ENCODE measurements at places on chromosomes 13 and 19.

DNA sequence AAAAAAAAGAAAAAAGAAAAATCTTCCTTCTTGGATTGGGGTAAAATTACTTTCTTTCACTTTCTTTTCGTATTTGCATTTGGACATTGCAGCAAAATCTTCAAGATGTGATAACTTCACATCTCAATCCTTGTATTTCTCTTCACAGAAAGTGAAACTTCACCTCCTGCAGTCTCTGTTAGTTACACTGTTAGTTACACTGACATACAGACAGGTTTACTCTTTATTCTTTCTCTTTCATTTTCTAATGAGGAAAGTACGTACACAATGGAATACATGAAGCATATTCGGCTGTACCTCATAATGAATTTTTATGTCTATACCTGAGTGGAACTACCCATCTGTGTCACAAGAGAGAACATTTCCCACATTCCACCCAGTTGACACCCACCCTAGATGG is 459.1 kb upstream of the GPC6 start:
- DNase-seq = no peak

DNA sequence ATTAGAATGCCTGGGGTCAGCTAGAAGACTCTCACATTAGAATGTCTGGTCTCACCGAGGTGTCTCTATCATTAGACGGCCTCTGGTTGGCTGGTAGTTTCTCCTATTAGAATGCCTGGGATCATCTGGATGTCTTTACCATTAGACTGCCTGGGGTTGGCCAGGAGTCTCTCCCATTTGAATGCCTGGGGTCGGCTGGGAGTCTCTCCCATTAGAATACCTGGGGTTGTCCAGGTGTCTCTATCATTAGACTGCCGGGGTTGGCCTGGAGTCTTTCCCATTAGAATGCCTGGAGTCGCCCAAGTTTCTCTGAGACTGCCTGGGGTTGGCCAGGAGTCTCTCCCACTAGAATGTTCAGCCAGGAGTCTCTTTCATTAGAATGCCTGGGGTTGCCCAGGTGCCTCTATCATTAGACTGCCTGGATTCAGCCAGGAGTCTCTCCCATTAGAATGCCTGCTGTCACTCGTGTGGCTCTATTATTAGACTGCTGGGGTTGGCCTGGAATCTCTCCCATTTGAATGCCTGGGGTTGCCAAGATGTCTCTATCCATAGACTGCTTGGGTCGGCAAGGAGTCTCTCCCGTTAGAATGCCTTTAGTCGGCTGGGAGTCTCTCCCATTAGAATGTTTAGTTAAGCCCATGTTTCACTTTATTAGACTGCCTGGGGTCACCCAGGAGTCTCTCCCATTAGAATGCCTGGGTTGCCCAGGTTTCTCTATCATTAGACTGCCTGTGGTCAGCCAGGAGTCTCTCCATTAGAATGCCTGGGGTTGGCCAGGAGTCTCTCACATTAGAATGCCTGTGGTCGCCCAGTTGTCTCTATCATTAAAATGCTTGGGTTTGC is 1467.8 kb downstream of the UQCRFS1 start:
- DNase-seq = no peak

GRCh38 chr19:33291623-33292534 is 10.5 kb downstream of the CEBPA start:
- DNase-seq = no peak

DNA sequence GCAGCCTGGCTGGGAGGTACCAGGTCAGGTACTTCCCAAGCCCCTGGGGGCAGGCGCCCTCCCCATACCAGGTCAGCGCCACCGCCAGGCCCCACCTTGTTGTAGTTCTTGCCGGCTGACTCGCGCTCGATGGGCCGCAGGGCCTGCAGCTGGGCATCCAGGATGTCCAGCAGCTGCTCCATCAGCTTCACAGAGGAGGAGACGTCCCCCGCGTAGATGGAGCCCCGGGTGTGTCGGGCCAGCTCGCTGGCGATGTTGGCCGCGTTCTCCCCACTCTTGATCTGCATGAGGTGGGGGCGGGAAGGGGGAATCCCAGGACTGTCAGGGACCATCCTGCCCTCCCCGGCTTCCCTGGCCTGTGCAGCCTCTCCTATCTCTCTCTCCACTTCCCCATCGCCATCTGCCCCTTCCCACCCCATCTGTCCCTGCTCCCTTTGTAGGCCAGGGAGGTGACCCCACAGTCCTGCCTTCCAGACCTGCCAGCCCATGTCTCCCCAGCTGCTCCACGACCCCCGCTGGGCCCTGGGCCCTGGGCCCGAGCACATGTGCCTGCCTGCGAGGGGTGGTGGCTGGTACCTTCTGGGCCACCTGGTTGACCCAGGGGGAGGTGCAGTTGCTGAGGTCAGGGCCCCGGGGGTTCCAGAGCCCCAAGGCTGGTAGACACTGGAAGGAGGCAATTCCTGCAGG is 23.8 kb upstream of the ASF1B start:
- DNase-seq = no peak

DNA sequence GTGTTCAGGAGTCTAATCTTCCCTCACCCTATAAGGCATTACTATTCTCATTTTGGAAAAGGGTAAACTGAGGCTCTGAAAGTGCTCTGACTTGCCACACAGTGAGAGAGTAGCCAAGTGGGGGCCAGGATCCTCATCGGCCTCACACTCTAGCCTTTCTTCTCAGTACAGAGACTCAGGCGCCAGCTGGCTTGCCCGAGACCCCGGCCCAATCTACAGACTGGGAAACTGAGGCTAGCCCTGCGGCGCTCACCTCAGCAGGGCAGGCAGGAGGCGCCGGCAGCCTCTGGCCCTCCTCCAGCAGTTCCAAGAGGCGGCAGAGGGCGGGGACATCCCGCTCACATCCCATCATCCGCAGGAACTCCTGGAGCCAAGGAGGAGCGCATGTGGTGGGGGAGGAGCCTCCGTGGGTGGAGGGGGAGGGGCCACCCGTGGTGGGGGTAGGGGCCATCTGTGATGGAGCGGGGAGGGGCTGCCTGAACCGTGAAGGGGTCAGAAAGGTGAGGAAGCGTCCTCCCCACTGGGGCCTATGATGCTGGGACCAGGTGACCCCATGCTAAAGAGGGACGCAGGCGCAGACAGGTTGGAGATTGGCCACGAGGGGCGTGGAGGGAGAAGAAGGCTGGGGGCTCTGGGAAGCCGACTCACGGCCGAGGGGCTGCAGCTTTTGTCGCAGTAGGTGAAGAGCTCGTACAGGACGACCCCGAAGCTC is 8.7 kb upstream of the INSL3 start:
- DNase-seq = peak; percentile 47

DNA sequence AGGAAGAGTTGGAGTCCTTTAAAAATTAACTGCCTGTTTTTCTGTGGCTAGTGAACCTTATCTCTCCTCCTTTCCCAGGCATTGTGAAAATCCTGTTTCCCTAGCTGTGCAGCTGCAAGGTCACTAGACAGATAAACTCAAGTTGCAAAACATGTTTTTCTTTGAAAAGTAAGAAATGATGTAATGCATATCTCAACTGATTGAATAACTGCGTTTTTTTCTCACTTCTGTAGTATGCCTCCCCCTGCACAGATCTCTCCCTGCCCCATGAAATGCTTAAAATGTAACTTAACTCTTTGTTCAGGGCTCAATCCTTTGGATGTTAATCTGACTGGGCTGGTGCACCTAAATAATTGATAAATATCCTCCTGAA is 27.7 kb upstream of the CYSLTR2 start:
- peak; percentile 87 for DNase-seq

GRCh38 chr13:52751196-52751595 is 11.6 kb upstream of the CNMD start:
- no peak for DNase-seq

- no peak for DNase-seq
Measured at GRCh38 chr13:23599083-23599925, 29.1 kb downstream of the TNFRSF19 start.

DNA sequence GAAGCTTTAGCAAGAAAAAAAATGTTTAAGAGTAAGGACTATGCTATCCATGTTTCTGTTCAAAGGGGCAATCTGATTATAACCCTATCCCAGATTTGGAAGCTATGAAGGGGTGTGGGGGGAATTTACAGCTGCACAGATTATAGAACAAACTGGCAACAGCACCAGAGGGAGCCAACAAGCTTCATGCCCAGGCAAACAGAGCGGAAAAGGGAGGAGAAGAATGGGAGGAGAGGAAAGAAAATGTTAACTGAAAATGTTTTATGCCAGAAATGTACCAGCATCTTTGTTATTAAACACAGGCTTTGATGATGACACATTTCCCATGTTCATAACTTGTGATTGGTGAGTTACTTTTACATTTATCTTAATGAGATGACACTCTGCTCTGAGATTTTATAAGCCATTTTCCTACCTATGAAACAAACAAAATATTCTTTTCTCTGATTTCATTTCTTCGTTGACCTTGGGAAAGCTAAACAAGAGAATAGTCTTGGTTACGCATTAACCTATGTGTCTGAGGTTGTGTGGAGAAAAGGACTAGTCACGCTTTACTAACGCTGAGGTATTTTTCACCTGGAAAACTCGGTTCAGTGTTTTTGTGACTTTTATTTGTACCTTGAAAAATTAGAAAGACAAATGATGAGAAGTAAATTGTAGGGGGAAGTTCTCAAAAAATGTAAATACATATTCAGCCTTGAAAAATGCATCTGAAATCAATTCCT is 235.8 kb upstream of the MIR17HG start:
- no peak for DNase-seq

DNA sequence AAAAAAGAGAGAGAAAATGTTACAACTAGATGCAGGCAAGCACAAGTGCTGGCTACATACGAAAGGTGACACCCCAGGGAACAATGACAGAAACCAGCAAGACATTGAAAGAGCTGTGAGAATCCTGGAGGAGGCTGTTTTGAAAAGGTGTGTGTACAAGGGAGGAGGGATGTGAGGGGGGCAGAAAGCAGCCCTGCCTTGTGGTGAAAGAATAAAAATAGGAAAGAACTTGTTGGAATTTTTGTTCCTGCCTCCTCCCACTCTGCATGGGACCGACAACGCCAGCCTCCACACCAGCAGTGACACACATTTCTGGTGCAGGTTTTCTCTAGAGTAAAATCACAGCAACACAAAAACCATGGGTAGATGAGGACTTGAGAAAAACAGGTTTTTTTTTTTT is 1258.6 kb downstream of the PCDH9 start:
- no peak for DNase-seq
